ENCODE measurements at places on chromosomes 5 and 9. TPM values are rescaled to one million over a fixed set of nuclear protein-coding genes. Genes with fewer than 3 reads are reported as not detected.

SPATA31D4 gene
- total RNA-seq = not detected

CDKN2B-AS1 gene
- total RNA-seq = not detected

ADGRD2 gene
- total RNA-seq = not detected

NMUR2 gene
- total RNA-seq = not detected

OTP gene
- total RNA-seq = not detected

All from G401 (cell line).